ENCODE measurements at places on chromosomes 12 and 14.

DNA sequence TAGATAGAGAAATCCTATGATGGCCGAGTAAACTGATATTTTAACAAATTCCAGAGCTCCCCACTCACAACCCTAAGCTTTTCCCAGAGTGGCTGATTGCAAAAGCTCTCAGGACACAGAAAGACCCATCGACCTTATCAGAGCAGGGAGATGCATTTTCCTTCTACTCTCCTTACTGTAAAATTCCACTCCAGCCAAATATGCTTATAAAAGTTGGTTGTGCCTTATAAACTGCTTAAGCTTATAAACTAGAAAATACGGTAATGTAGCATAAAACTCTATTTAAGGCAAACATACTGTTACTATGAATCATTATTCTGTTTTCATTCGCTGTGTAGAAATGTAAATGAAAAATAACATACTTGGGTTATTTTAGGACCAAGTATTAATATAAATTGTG, 41.6 kb upstream of the TRHDE start:
- peak; percentile 96 for DNase-seq

- no peak for DNase-seq
These were observed 2.4 kb downstream of the KIF5A start for GRCh38 chr12:57552306-57552651.

GRCh38 chr12:28226705-28227104, 36.4 kb downstream of the CCDC91 start:
- no peak for DNase-seq

DNA sequence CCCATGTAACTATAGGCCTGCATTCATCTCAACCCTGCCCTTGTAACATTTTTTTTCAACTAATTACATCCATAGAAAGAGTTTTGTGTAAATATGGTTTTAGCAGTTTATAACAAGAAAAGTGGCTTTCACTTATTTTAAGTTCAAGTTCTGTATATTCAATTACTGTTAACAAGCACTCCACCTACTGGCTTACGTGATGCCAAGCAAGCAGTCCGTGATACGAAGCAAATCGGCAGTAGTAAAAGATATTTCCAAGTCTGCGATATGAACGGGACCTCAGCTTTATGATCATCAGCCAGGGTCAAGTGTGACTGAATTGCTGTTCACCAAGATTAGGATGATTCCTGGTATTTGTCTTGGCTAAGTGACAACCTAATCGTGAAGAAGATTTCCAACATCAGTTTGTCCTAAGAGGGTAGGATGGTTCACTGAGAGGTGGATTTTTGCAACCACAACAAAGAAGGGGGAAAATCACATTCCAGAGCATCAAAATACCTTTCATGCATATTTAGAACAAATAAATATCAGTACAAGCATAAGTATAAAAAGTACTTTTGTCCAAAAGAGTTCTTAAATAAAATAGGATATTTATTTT, 456.2 kb downstream of the FOXG1 start:
- peak; percentile 63 for DNase-seq

GRCh38 chr14:64556526-64556925, 6.8 kb downstream of the PPP1R36 start:
- DNase-seq, result peak; percentile 95

DNA sequence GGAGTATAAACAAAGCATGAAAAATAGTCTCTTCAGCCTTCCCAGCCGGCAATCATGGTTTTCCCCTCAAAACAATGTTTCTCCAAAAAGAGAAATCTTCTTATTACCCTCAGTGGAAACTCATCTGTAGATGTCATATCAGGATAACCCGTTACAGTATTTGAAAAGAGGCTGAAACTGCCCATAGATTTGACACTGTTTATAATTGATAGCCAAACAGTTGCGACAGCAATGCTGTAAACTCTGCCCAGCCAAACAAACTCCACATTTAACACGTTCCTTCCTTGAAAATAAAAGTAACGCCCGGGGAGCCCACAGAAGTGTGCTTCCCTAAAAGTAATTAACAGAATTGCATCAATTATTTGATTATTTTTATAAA, 201.3 kb upstream of the FOXN3 start:
- peak; percentile 44 for DNase-seq

DNA sequence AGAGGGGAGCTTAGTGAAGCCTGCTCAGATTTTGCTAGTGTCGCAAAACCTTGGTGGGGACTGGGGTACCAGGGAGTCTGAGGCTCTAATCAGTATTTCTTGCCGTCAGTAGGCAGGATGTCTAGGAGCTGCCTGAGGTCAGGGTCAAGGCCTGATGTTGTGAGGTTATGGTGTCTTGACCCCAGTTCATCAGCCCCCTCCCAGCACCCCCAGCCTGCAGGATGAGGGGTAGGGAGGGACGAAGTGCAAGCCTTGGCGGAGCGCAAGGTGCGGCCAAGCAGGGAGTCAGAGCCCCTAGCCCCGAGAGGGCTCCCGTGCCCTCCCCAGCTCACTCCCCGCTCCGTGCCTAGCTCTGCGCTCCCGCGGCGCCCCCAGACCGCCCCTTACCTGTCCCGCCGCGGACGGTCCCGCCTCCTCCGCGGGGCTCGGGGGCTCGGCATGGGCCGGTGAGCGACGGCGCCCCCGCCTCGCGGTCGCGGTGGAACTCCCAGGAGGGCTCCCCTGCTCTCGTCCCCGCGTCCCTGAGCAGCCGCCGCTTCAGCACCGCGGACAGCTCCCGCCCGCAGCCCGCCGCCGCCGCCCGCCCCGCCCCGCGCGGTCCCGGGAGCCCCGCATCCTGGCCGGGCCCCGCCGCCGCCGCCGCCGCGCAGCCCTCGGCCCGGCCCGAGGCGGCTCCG, 347 bp downstream of the SYNDIG1L start:
- peak; percentile 46 for DNase-seq

DNA sequence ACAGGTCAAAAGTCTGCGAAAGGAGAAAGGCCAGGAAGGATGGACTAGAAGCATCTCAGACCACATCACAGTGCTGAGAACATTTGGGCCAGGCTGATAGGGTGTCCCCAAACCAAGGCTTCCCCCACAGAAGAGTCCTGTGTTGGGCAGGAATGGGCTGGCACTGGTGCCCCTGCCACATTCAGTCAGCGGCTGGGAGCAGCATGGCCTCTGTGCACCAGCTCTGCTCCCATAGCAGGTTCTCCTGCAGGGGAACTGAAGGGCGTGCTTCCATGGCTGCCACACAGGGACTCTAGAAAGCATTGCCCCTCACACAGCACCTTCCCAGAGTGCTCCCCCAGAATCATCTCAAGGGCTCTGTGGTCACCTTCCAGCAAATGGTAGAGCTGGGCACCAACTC, 17.5 kb downstream of the EVL start:
- DNase-seq, result no peak

DNA sequence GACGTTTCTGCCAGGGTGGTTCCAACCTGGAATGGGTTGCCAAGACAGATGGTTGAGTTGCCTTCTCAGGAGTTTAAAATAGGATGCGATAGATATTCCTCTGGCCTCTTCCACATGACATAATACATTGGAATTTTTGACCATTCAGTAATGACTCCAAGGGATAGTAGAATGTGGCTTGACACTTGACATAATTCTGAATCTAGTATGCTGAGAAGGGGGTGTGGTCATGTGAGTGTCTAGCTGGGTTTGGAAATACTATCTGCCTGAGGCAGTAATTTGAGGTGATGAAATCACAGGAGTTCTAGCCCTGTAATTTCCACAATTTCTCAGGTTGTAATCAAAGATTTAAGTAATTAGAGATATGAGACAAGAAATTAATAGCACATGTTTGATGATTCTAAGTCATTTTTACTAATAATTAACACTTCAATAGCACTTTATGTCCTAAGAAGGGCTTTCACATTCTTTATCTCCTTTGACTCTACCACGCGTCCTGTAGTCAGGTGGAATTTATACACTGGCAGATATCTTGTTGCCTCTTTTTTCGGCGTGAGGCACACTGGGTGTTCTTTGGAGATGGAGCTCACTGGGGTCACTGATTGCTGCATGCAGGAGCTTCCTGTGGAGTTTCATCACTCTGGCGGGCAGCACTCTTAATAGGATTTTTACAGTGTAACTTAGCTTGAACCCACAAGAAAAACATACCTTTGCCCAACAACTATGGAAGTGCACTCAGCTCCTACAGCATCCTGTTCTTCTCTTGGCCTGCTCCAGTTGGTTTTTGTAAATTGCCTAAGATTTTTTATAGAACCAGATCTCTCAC, 3.2 kb upstream of the AMIGO2 start:
- peak; percentile 98 for DNase-seq

DNA sequence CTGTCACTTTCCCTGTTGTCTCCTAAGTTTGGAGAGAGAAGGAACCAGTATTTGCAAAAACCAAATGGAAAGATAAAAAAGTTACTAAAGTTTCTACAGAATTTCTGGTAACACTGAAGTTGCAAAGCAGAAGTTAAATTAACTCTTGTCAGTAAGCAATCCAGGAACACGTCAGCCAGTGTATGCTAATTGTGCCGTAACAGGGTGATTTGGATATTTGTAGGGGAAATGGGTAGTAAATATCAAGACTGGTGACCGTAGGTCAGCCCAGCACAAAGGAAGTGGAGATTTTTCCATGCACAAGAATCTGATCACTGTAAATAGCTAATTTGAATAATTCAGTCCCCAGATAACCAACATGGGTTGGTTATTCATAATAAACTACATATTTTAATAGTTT, 2.3 kb downstream of the CDKN1B start:
- DNase-seq, result peak; percentile 52

GRCh38 chr12:124854637-124855184, 9.0 kb downstream of the SCARB1 start:
- no peak for DNase-seq

DNA sequence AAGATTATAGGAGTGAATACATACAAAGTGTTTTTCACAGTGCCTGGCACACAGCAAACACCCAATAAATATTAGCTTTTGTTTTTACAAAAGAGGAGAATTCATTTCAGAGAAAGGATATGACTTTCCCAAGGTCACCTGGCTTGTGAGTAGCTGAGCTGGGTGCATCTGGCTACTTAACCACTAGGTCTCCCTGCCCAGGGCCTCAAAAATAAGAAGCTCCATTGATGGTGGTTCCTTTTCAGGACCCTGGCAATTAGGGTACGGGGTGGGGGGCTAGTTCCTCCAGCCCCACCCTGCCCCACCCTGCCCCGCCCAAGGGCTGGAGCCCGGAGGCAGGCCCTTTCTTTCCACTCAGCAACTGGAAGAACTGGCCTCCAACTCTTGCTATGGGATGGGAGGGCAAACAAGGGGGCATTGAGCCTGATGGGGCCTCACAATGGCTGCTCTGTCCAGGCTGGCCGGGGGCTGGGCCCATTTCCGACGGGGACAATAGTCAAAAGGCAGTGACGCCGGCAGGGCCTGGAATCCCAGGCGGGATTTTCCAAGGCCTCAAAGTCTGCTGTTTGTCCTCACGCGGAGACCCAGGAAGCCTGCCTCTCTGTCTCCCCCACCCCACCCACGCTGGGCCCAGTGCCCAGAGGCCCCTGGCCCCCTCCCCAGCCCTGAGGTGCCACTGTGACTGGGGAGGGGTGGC, 8.2 kb upstream of the ATG101 start:
- no peak for DNase-seq

DNA sequence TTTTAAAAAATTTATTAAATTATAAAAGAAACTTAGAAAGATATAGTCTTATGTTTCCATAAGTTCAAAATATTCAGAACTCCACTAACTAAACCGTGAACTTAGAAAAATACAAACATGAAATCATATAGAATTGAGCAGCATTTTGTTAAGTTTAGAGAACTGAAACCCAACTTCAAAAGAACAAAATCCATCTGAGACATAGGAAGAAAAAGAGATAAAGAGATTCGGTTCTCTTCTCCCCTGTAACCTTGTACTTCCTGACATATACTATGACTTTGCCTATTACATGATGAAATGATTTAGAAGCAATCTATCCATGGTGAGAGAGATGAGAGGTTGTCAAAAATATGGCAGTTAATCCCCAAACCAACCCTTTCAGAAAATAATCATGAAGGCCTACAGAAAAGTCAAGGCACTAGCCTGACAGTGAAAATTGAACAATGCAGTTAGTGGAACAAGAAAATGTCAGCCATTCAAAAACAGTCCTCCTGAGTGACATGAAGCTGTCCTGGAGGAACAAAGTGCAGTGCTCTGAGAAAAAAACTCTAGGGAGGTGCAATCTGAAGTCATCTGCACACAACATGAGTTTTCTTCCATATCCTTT, 44.0 kb downstream of the C12orf50 start:
- no peak for DNase-seq

DNA sequence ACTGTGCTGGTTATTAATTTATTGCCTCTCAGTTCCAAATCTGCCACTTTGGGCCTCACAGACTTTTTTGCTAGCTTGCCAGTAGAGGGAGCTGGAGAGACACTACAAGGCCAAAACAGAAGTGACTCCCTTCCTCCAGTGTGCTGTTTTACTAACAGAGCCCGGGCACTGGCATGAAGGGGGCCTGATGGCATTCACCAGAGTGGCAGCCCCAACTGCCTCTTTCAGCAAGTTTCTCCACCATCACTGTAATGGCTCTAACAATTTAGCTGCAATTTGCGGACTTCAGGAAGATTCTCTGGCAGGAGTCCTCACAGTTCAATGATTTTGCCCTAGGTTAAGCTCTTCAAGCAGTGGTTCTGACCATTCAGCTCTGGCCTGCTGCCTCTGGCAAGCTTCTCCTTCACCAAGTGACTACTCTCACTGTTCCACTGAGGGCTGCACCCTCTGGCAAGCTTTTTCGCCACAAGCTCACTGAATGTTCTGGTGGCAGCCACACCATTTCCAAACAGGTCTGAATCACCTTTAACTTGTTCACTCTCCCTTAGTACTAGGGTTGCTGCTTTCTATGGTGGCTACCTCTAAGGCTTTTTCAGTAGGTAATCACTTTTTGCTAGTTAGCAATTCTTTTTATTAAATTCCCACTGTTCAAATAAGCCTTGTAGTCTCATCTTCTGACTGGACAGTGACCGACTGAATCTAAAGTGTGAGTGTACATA, 104.9 kb downstream of the ZC3H14 start:
- DNase-seq, result peak; percentile 81

DNA sequence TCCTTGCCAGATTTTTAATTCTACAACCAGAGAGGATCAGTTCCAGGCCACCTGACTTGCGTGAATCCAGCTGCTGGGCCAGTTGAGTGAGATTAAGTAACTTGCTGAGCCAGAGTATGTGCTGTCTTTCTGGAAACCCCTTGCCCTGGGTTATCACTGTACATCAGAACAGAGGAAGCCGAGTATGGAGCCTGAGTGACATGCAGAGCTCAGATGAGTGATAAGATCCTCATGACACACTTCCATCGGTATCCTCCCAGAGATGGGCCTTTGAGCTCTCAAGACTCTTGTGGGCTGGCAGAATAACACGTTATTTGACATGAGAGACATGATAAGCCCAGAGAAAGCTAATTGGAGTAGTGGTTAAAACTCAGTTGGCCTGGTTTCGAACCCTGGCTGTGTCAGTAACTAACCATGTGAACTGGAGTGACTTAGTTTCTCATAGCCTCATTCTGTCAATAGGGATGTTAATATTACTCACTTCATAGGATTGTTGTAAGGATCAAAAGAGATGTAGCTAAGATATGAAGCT, 388.1 kb downstream of the ZFP36L1 start:
- DNase-seq, result peak; percentile 68

GRCh38 chr14:105146181-105146975, 22.2 kb downstream of the JAG2 start:
- DNase-seq, result no peak

DNA sequence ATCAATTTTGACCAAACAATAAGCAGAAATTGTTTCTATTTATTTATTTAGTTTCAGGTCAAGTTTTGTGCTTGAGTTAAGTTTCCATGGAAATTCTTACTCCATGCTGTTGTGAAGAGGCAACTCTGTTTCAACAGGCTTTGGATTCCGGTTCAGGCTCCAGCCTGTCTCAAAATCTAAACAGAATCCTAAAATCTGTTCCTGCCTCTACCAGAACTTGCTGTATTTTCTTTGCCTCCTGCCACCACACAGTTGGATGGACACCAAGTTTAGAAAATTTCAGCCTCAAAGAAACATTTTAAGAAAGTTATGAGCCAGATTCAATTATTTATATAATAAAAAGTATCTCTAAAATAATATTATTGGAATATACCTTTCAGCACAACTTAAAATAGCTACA, 330.9 kb downstream of the FOXG1 start:
- DNase-seq, result no peak
